ENCODE measurements at places on chromosomes 2 and 18.

DNA sequence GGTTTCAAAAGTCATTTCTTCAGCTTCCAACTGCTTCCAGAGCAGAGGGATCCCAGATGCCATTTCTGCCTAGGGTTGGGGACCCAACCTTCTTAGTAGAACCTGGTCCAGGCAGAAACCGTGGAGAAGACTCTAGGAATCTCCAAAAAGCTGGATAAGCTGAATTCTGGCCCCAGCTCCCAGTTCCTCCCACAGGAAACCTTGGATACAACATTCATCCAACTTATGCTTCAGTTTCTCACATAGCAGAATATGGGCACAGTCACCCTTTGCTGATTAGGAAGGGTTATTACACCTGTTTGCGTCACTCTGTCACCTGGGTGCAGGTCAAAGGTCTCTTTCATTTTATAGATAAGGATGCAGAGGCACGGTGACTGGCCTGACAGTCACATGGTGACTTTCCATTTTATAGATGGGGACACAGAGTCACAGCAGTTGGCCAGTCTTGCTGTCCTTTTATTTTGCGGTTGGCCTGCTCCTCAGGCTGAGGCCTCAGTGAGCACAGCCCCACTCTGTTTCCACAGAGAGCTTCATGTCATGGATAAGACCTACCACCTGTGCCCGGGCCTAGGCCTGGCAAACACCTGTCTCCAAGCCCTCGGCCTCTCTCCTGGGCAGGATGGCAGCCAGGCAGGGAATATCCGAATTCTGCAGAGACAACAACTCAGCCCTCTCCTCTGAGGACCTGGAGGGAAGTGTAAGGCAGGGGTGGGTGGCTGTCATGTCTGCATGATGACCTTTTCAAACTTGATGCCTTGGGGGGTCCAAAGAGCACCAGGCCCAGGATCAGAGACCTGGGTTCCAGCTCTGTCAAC, 148.8 kb downstream of the SMAD7 start:
- no peak for DNase-seq

GRCh38 chr2:222753251-222753824, 81.9 kb downstream of the MOGAT1 start:
- DNase-seq, result no peak

DNA sequence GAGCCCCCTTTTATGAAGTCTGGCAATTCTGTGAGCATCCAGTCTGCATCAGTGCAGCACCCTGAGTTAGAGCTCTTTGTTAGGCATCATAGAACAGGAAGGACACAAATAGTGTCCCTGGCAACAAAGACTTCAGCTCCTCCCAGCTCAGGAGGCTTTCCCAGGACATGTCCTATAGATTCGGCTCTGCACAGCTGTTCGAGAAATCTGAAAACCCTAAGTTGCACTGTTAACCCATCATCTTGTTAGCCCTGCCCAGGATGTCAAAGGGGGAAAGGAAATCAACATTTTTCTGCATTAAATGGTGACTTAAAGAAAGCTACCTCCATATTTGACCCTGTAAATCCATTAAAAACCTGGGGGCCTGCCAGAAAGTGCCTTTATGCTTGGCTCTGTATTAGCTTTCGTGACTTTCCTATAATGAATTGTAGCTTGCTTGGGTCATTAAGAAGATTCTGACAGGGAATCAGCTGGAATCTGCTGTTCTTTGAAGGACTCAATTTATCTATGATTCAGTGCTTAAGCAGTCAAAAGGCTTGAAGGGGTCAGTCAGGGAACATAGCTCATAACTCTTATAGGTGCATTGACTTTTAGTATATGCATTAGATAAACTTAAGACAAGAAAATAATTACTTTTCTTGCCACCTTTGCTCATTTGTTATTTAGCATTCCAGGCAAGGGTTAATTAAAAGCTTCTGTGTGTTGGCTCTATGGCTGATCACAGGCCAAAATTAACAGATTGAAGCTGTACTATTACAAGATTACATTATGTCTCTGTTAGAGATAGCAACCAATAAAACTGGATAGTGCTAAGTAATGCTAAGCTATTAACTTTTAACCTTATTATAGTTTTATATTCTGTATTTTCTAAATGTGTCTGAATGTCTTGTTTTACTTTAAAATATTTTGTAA, 20.6 kb downstream of the ERMN start:
- DNase-seq, result no peak

DNA sequence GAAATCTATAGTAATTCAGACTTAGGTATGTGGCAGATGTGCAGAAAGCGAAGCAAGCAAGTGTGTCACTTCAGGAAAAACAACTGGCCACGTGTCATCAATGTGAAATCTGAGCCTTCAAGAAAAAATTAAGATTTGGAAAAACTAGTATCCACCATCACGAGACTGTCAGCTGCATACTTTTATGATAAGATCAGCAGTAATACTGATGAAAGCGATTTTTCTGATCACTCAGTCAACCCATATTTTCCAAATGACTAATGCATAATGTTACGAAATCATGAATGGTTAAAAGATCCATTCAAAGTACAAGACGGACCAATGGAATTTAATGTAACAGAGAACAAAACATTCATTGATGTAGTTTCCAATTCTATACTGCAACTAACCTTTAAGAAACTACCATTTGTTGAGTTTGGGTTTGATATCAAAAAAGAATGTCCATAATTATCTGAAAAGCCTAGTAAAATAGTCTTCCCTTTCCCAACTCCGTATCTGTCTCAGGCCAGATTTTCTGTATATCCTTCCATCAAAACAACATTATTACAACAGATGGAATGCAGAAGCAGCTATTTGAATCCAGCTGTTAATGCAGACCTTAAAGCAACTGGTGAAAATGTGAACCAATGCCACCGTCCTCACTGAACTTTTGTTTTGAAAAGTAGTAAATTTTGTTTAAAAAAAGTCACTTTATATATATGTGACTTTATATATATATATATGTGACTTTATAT, 17.0 kb upstream of the BCL2 start:
- no peak for DNase-seq

DNA sequence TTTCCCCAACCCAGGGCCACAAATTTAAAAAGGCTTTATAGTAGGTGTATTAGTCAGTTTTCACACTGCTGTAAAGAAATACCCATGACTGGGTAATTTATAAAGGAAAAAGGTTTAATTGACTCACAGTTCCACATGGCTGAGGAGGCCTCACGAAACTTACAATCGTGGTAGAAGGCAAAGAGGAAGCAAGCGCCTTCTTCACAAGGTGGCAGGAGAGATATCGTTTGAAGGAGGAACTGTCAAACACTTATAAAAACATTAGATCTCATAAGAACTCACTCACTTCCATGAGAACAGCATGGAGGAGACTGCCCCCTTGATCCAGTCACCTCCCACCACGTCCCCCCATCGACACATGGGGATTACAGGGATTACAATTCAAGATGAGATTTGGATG, 70.4 kb downstream of the FECH start:
- DNase-seq, result no peak

GRCh38 chr2:1141079-1141478, 190.4 kb downstream of the SNTG2 start:
- no peak for DNase-seq

GRCh38 chr2:199465390-199465789, 7.7 kb upstream of the SATB2 start:
- DNase-seq, result no peak

DNA sequence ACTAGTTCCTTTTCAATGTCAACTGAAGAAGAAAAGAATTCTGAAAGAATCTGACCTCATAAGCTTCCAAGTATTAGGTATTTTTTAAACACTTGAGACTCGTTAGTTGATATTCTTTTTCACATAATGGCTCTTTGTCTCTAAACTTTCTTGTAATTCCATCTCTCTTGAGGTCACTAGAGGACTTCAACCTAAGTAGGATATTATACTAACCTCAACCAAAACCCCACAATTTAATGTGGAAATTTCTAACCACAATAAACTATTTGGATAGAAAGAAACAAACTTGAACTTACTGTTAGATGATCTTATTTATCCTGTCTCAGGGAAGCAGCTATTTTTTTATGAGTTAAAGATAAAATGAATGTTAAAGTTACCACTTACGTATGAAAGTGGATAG, 206.9 kb upstream of the FSIP2 start:
- DNase-seq, result no peak

DNA sequence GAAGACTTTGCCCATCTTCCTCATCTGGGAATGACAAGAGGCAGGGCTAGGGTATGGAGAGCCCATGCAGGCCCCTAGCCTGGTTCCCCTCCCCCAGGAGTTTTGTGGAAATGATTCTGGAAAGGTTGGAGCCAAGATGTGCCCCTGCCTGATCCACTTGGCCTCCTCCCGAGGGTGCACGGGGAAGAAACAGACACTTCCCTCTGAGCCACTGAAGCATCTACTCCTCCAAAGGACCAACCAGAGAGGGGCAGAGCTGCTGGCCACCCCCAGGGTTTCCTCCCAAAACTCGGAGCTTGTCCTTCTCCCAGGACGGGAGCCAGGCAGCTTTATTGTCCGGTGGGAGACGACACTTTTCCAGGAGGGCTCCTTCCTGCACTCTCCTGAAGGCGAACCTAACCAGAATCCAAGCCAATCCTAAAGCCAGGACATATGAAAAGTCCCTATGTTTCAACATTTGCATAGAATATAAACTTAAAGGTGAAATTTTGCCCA, 149.2 kb upstream of the COPS8 start:
- no peak for DNase-seq

DNA sequence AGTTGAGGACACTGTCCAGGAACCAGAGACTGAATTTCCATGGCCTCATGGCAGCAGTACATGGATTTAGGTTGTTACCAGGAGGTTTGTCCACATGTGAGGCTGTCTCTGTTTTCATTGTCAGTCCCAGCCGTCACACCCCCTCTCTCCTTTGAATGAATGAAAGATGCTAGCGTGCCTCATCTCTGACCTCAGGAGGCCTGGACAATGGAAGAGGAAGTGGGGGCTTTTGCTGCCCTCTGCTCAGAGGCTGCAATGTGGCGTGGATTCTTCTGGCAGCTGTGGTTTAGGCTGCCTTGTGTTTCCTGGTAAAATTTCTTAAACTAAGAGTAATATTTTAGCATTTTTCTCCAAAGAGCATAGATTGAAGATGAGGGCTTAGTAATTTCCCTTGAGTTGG, 47.5 kb downstream of the RAB31 start:
- DNase-seq, result no peak

DNA sequence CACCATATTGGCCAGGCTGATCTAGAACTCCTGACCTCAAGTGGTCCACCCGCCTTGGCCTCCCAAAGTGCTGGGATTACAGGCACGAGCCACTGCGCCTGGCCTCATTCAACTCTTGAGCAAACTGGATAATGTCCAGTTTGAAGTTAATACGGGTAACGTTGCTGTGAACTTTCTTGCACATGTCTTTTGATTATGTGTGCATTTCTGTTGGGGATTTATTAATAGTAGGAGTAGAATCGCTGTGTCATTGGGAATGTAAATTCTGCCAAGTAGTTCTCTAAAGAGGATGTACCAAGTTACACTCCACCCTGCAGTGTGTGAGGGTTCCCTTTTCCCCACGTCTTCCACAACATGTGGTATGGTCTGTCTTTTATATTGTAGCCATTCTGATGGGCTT, 6.2 kb downstream of the IMPA2 start:
- no peak for DNase-seq
